Neural progenitor cell (in vitro differentiated cells): ENCODE measurements at places on chromosomes 7 and 10. TPM values are rescaled to one million over a fixed set of nuclear protein-coding genes. Genes with fewer than 3 reads are reported as not detected.
A peak's percentile ranks its signal among the peaks of the same experiment; 100 is the strongest.

Gene FAM237B
- total RNA-seq: not detected in 2 replicates

GRCh38 chr10:71964098-71964742 lies at the start of gene CHST3:
CHST3 (plus strand) TSS chr10:71964395; CDS start chr10:72005843, 41,448 bp downstream.
- no peaks in the 10 kb centered on the region for H3K36me3 ChIP-seq
- peaks cover 9% of the 10 kb centered on the region for H3K4me1 ChIP-seq

DNA sequence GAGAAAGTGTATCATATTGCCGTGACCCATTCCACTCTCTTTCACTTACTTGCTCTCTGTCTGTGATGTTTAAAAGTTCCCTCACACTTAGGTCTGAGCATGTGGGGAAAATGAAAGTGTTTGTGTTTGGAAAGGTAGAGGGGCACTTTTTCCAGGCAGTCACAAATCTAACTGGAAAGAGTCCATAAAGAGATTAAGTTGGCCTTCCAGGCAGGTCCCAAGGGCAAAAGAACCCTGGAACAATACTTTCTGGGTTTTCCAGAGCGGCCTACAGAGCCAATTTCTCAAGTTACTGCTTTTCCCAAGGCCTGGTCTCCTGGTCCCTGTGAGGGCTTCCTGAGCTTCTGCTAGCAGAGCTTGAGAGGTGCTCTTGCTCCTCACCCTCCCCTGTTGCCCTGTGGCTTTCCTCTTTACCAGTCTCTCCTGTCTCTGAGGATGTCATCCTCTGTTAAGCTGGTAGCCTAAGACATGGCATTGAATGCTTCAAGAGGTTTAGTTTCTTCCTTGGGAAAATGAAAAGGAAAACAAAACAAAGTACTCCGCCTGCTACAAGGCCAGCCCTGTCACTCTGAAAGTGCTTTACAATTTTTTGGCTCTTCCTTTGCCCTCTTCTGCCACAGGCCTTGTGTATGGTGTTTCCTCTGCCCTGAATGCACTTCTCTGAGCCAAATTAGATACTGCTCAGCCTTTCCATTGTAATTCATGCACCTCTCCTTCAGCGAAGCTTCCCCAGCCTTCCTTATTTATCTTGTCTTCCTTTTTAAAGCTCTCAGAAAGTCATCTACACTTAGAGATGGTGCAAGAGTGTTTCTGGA lies 20.1 kb downstream of the TES start:
- no peaks in the 10 kb centered on the region for H3K4me1 ChIP-seq
- no peak overlapping the region for H3K4me3 ChIP-seq
- no peak for DNase-seq
- no peaks in the 10 kb centered on the region for H3K27me3 ChIP-seq
- H3K27ac ChIP-seq: no peak overlapping the region

Gene ZP3
- 1.7 TPM in 1 of 2 replicates, not detected in the other for total RNA-seq

DNA sequence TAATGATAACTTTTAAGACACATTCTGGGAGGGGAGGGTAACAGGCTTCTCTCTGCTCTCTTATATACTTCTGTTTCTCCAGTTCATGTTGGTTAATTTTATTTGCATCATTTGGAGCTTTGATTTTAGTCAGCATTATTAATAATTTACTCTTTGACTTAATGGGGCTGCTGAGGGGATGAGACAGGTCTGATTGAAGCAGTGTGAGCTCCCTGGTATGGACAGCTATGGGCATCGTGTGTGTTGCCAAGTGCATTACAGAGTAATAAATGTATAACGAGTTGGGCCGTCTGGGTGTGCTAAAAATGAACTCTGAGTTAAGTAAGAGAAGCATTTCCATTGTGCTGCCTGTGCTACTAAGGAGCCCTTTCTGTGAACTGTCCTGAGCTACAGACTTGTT lies 31.7 kb upstream of the IKZF1 start:
- no peak overlapping the region for H3K27ac ChIP-seq
- no peak for DNase-seq
- no peaks in the 10 kb centered on the region for H3K36me3 ChIP-seq
- no peak overlapping the region for H3K4me3 ChIP-seq
- H3K4me1 ChIP-seq: no peaks in the 10 kb centered on the region
- H3K27me3 ChIP-seq: no peaks in the 10 kb centered on the region

DNA sequence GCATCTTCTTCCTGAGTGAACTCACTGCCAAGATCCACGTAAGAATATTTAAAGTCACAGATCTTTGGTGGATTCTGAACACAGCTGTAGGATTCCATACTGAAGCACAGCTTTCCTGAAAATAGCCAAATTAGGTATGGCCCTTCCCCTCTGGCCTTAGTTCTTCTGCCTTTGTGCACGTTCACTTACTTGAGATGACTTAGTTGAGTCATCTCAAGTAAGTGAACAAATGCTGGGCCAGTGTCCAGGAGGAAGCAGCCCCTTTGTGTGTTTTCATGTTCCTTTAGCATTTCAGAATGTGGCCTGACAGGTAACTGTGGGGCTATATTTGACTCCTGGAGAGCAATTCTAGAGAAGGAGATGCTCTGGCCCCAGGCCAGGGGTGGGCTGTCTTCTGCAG lies 51.5 kb downstream of the CCNY start:
- H3K36me3 ChIP-seq: no peaks in the 10 kb centered on the region
- no peak overlapping the region for H3K4me3 ChIP-seq
- no peak for DNase-seq

Gene C10orf143
- 1.1 and 1.6 TPM in 2 replicates for total RNA-seq

GRCh38 chr10:5582736-5583135 lies 58.0 kb downstream of the CALML3 start:
- H3K36me3 ChIP-seq: no peaks in the 10 kb centered on the region
- H3K4me3 ChIP-seq: no peak overlapping the region
- peak; percentile 48 for DNase-seq
- H3K4me1 ChIP-seq: peaks cover 55% of the 10 kb centered on the region
- H3K27me3 ChIP-seq: no peaks in the 10 kb centered on the region
- peak overlapping the region; percentile 75 for H3K27ac ChIP-seq

DNA sequence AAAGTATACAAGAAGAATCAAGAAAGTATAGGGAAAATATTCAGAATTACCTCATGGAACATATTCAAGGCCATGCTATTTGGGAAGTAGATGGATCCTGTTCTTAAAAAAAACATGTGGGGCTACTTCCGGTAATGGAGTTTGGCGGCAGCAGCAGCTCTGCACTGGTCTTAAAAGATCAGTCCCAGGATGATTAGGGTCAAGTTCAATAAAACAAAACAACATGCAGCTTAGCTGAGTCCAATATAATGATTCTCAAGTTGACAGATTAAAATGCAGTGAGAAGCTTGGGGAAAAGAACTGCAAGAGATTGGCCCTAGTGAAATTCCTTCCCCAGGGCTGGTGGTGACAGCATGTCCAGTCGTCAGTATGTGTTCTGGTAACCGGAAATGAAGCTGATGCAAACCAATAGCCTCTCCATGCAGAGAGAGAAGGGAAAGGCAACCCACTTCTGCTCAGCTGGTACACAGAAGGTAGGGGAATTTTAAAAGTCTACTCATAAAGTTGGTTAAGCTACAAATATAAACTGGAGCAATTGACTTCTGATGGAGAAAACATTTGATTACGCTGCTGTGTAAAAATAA lies 305.1 kb upstream of the IMMP2L start:
- no peak overlapping the region for H3K4me3 ChIP-seq
- no peaks in the 10 kb centered on the region for H3K36me3 ChIP-seq
- no peak for DNase-seq
- no peak overlapping the region for H3K27ac ChIP-seq
- H3K27me3 ChIP-seq: no peaks in the 10 kb centered on the region

Gene CCDC201
- not detected in 2 replicates for total RNA-seq

- H3K27me3 ChIP-seq: no peaks in the 10 kb centered on the region
- DNase-seq: no peak
- H3K27ac ChIP-seq: no peak overlapping the region
- H3K4me3 ChIP-seq: peak overlapping the region; percentile 28
- H3K36me3 ChIP-seq: no peaks in the 10 kb centered on the region
Measured at GRCh38 chr7:1459920-1460820, 900 bp upstream of the MICALL2 start.

- H3K27ac ChIP-seq: no peak overlapping the region
- H3K4me3 ChIP-seq: no peak overlapping the region
- no peaks in the 10 kb centered on the region for H3K36me3 ChIP-seq
- no peak for DNase-seq
- peaks cover 39% of the 10 kb centered on the region for H3K4me1 ChIP-seq
Measured at GRCh38 chr7:82821037-82821436, 341.6 kb downstream of the PCLO start.

GRCh38 chr10:31321396-31321941 lies 2.5 kb downstream of the ZEB1 start:
- no peak overlapping the region for H3K27ac ChIP-seq
- H3K4me3 ChIP-seq: peak overlapping the region; percentile 84
- peaks cover 11% of the 10 kb centered on the region for H3K4me1 ChIP-seq
- no peaks in the 10 kb centered on the region for H3K36me3 ChIP-seq

GRCh38 chr10:71014021-71014805 lies 125.8 kb upstream of the PCBD1 start:
- H3K27ac ChIP-seq: no peak overlapping the region
- H3K4me1 ChIP-seq: peaks cover 10% of the 10 kb centered on the region
- no peak for DNase-seq
- no peaks in the 10 kb centered on the region for H3K27me3 ChIP-seq
- no peaks in the 10 kb centered on the region for H3K36me3 ChIP-seq
- no peak overlapping the region for H3K4me3 ChIP-seq

DNA sequence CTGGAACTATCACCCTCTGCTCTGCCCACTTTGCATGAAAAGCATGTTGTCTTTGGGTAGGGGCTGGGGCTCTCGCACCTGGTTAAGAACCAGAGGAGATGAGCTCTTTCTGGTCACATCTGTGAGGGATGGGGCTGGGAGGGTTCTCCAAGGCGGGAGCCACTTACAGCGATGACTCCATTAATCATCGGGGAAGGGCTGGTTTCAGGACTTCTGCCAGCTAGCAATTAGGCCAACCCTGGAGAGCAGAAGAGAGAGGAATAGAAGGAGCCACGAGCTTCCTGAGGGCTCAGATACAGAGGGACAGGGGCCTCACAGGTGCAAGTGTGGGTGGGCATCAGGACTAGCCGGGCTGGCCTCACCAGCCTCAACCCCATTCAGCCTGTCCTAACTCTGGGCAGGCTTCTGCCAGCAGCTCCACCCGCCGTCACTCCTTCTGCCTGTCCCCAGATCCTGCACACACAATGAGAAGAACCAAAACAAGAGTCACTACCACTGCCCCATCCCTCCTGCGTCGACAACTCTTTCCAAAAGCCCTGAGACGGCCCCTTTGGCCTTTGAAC lies 8.4 kb downstream of the AQP1 start:
- H3K4me3 ChIP-seq: no peak overlapping the region
- peaks cover 18% of the 10 kb centered on the region for H3K4me1 ChIP-seq
- H3K27ac ChIP-seq: no peak overlapping the region

DNA sequence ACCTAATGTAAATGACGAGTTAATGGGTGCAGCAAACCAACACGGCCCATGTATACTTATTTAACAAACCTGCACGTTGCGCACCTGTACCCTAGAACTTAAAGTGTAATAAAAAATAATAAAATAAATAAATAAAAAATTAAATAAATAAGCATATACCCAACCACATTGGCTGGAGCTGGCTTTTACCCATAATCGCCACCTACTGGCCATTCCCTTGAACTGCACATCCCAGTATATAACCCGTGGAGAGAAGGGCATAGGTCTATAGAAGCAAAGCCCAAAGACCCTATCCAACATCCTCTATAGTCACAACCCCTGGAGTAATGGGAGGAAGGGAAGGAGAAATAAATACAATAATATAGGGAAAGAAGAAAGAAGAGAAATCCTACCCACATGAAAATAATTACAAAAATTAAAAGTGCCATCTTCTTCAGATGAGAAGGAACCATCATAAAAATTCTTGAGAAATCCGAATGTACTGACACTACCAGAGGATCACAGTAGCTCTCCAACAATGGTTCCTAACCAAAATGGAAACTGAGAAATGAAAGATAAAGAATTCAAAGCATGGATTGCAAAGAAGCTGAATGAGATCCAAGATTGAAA lies 65.6 kb downstream of the TWIST1 start:
- peak; percentile 57 for DNase-seq
- H3K4me1 ChIP-seq: no peaks in the 10 kb centered on the region
- no peaks in the 10 kb centered on the region for H3K27me3 ChIP-seq
- no peaks in the 10 kb centered on the region for H3K36me3 ChIP-seq
- no peak overlapping the region for H3K4me3 ChIP-seq

- DNase-seq: no peak
- H3K36me3 ChIP-seq: no peaks in the 10 kb centered on the region
- peaks cover 10% of the 10 kb centered on the region for H3K4me1 ChIP-seq
- H3K27me3 ChIP-seq: no peaks in the 10 kb centered on the region
Measured at GRCh38 chr7:39321909-39322498, 244.2 kb upstream of the YAE1 start.

Gene WAC
- total RNA-seq: 138 and 174 TPM in 2 replicates

DNA sequence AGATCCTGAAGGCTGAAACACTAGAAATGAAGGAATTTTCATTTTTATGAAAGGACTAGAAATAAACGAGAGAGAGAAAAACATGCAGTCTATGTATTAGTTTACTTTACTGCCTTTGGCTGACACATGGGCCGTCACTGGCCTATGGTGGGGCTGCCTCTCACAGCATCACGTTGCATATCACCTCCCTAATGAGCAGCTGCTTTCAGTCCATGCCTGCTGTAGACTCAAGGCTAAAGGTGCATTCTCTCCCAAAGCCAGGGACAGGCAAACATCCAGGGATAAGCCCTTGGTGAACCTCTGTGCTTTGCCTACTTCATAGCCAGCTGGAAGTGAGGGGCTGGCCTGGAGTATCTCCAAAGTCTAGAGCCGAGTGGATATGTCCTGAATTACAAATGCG lies 359.4 kb downstream of the GPAM start:
- H3K4me3 ChIP-seq: no peak overlapping the region
- no peak for DNase-seq
- H3K27ac ChIP-seq: no peak overlapping the region
- no peaks in the 10 kb centered on the region for H3K36me3 ChIP-seq
- no peaks in the 10 kb centered on the region for H3K27me3 ChIP-seq

GRCh38 chr10:11425676-11426075 lies 185.8 kb downstream of the USP6NL start:
- H3K36me3 ChIP-seq: no peaks in the 10 kb centered on the region
- DNase-seq: no peak

DNA sequence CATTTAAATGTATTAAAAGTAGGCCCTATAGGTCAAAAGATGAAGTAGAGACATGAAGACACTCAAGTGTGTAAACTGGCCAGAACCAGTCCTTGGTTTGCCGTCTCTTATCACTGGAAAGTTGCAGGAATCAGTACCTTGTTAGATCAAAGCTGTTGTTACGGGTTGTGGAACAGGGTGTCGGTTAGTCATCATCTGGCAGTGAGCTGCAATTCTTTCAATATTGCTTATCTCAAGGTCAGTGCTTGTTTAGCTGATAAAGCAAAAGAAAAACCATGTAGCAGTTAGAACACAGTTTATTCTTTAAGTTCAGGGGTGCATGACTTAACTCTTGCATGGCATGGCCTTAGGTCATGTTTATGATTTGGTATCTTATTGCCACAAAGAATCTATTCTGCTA lies 10.0 kb upstream of the SLC13A1 start:
- no peaks in the 10 kb centered on the region for H3K36me3 ChIP-seq
- no peak overlapping the region for H3K27ac ChIP-seq
- no peaks in the 10 kb centered on the region for H3K27me3 ChIP-seq

DNA sequence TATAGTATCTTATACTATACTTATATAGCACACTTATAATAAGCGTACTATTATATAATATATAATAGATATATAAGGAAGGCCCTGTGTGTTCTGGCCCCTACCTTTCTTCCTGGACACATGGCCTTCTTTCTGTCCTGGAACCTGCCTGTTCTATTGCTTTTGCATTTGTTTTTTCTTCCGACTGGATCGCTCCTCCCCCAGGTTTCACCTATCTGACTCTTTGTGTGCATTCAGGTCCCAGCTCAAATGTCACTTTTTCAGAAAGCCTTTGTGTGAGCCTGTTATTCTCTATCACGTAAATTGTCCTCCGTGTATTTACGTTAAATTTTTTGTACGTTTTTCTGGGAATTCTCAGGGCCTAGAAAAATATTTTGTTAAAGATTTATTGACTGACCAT lies 2.9 kb upstream of the TRIM8 start:
- peak overlapping the region; percentile 94 for H3K4me3 ChIP-seq
- H3K27ac ChIP-seq: peak overlapping the region; percentile 14
- peaks cover 10% of the 10 kb centered on the region for H3K4me1 ChIP-seq
- H3K27me3 ChIP-seq: no peaks in the 10 kb centered on the region
- no peaks in the 10 kb centered on the region for H3K36me3 ChIP-seq
